ENCODE measurements at places on chromosomes 6 and 20. TPM values are rescaled to one million over a fixed set of nuclear protein-coding genes. Genes with fewer than 3 reads are reported as not detected.

DNA sequence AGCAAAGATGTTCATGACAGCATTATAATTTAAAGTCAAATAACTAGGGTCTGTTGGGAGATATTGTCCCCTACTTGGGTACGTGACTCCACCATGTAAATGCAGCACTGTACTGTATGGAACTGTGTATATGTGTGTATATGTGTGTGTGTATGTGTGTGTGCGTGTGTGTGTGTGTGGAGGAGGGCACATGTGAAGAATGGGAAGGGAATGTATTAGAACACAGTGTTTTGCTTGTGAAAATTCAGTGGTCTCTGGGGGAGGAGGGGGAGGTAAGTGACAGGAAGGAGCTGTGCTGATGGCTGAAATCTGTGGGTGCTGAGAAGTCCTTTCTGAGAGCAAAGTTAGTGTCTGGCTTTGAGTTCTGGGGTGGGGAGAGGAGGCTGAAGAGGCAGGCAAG lies 23.9 kb upstream of the VEGFA start:
- DNase-seq = no peak

DNA sequence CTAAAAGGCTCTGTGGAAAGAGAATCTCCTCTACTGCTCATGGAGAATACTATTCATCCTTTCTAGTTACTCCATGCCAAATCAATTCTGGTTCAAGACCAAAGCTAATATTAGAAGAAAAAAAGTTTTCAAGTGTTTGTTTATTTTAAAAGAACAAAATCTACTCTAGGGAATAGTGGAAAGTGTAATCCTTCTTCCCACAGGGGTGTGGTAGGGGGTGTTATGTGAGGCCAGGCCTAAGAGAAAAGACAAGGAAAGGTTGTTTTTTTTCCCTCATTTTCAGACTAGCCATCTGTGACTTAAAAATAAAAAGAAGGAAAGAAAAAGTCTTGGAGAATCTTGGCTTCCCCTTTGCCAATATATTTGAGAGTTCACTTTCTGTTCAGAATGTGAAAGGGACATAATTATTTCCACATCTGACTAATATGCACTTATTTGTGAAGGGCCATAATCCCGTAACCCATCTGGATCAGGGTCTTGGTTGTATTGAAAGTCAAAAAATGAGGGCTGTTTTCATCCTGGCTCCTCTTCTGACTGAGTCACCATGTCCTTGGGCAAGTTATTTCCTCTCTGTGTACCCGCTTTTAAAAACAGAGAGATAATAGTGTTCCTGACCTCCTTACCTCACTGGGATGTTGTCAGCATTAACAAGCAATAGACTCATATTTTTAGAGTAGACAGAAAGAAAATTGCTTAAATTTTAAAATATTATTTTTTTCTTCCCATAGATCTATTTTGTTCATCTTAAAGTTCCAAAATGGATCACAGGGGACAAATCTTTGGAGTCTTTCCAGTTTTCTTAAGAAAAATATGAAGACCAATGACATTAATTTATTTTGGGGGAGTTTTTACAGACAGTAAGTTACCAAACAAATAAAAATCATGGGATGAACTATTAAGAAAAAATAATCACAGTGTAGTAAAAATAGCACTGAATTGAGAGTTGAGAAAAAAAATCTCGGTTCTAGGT lies 233.7 kb downstream of the IBTK start:
- no peak for DNase-seq

Gene TTBK1
- polyA plus RNA-seq = 0.30 TPM

Gene KCNK5
- 11.6 TPM for polyA plus RNA-seq

Gene WFDC2
- polyA plus RNA-seq = 224 TPM

GRCh38 chr20:4060856-4061695 lies 45.7 kb upstream of the RNF24 start:
- no peak for DNase-seq

DNA sequence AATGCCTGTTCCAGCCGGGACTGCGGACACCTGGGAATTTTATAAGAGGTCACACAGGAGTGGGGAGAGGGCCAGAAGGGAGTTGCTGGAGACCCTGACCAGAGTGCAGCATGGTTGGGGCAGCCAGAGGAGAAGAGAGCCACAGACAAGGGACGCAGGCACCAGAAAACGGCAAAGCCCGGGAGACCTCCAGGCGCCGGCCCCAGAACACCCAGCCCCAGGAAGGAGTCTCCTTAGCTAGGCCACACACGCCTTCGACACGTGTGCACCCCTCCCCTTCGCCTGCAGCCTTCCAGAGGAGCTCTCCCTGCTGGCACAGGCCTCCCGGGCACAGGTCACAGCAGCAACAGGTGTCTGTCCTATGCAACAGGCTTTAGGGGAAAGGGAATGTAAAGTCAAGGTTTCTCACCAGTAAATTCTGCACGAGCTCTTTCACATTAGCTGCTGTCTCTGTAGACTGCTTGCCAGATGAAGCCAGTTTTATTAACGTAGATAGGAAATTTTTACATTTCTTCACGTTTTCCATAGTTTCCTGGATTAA lies 57.0 kb downstream of the TAF4 start:
- no peak for DNase-seq

DNA sequence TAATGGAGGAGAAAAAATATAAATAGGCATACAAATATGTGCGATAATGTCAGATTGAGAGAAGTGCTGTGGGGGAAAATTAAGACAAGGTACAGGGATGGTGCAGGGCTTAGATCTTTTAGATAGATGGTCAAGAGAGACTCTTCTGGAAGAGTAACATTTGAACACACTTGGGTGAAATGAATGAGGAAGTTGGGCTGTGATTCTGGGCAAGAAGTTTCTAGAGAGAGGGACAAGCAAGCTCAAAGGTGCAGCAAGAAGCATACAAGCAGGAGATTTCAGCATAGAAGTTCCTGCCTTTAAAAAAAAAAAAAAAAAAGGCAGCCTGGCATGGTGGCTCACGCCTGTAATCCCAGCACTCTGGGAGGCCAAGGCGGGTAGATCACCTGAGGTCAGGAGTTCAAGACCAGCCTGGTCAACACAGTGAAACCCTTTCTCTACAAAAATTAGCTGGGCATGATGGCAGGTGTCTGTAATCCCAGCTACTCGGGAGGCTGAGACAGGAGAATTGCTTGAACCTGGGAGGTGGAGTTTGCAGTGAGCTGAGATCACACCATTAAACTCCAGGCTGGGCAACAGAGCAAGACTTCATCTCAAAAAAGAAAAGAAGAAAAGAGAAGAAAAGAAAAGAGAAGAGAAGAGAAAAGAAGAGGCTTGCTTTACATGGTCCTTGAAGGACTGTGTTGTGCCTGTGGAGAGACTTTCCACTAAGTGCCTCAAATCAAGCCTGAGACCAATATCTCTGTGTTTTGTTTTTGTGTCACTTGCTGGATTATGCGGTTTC lies 9.7 kb upstream of the CD83 start:
- DNase-seq = no peak

GRCh38 chr6:159788276-159788675 lies 1.1 kb downstream of the TCP1 start:
- DNase-seq = no peak

DNA sequence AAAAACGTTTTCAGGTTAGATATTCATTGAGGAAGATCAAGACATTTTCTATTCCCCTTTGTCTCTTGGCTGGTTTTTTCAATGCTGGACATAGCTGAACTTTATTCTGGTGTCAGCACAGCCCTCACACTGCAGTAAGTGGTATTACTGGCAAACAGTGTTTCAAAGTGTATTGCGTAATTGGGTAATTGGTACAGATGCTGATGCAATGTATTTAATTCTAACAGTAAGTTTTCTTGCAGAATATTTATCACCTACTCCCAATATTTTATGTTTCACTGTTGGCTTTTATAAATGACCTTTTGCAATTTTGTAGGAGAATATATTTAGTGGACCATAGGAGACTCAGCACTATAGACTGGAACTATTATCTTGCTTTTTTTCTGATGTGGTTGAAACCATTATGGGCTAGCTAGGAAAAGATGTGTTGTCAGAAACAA lies 287.6 kb upstream of the SOX4 start:
- DNase-seq = no peak

Gene RRAGD
- 30.8 TPM for polyA plus RNA-seq

All from right renal pelvis (tissue), 4 donors.